ENCODE measurements at places on chromosomes 12 and 14.

GRCh38 chr14:47833011-47833410 lies 157.6 kb upstream of the MDGA2 start:
- no peak for DNase-seq

DNA sequence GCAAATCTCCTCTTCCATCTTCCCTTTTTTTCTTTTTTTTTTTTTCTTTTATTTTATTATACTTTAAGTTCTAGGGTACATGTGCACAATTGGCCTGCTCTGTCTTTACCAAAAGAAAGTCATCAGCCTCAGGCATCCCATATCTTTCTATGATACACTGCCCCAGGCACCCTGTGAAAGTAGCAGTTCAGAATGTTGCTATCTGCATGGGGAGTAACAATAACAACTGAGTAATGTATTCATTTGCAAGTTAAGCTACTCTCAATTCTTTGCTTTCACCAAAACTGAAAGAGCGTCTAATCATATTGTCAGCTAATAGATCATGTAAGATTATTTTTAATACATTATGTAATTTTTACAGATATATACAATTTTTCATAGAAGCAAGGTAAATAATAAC lies 13.5 kb upstream of the GCH1 start:
- no peak for DNase-seq

- no peak for DNase-seq
Observed at GRCh38 chr14:71231521-71232393, 324.5 kb downstream of the PCNX1 start.

DNA sequence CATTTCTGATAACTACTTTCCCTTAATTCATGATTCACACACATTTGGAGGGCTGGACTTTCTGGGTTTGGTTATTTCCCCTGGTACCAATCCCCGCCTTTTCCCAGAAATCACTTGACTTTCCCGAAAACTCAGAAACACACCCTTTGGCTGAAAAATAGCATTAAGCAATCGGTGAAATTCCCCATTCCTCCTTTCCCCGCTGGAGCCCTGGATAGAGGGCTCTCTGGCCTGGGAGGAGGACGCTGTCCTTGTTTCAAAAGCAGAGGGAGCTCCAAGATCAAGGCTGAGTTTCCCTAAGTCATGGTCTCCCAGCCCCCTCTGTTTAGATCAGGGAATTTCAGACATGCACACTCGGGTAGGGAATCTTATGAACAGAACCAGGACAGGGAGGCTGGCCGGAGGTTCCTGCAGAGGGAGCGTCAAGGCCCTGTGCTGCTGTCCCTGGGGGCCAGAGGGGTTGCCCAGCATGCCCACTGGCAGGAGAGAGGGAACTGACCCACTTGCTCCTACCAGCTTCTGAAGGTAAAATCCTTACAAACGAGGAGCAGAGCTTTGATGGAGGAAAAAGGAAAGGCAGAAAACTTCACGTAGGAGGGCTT lies at the start of gene C1S:
Gene C1S, plus strand, starts transcription at position 366 of the 602 bp plus-strand sequence. CDS start 1,195 bp downstream, outside the sequence.
- DNase-seq: no peak

GRCh38 chr14:100747021-100747586 lies 20.4 kb downstream of the DLK1 start:
- no peak for DNase-seq

GRCh38 chr12:22821985-22822384 lies 197.0 kb downstream of the ETNK1 start:
- DNase-seq: no peak

- no peak for DNase-seq
Observed at GRCh38 chr14:96705422-96706092, 91.6 kb upstream of the VRK1 start.

DNA sequence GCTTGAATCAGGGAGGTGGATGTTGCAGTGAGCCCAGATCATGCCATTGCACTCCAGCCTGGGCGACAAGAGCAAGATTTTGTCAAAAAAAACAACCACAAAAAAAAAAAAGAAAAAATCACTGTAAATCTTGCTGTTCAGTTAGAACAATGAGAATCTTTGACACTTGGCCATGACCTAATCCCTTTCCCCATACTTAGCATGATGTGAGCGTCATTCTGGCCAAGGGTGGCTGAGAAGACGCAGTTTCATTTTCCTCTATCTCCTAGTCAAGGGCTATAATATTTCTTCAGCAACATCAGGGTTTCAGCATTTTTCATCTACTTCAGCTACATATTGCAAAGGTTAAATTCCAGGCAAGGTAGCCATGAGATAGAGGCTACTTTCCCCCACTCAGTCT lies 599.4 kb upstream of the MDGA2 start:
- DNase-seq: no peak

DNA sequence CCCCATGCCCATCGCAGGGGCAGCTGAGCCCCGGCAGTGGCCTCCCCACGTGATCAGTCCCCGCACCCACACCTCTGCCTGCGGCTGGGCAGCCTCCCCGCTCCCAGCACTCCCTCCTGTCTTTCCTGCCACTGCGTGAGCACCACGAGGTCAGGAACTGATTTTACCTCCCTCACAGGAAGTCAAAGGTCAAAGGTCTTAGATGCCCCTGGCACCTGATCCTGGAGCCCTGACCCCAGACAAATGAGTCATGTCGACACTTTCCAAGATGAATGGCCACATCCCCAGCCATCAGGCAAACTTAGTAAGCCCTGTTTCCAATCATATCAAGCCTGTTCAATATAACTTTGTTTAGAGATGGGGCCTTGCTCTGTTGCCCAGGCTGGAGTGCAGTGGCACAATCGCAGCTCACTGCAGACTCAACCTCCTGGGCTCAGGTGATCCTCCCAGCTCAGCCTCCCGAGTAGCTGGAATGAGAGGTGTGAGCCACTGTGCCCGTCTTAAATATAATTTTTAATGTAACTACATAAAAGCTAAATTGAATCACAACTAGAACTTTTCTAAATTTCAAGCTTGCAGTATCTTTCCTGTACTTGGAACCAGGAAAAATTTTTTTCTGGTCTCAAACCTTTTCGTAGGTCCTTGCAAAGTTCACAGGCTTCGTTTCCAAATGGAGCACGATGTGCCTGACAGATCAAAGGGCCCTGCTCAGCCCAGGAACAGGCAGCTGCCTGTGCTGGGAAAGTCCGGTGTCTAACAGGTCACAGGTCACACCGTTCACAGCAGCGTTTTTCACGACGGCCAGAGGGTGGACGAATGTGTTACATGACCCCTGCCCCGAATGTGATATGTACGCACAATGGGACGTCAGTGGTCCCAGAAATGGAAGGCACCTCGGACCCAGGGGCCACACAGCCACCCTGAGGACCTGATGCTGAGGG lies 1.9 kb downstream of the LRCOL1 start:
- DNase-seq: no peak

GRCh38 chr12:3534511-3534910 lies 43.5 kb downstream of the PRMT8 start:
- DNase-seq: no peak

GRCh38 chr12:262817-263216 lies at the start of gene SLC6A13:
Gene SLC6A13, minus strand, starts transcription at chr12:262836. Its CDS starts 2,784 bp downstream, at chr12:260052.
- no peak for DNase-seq

DNA sequence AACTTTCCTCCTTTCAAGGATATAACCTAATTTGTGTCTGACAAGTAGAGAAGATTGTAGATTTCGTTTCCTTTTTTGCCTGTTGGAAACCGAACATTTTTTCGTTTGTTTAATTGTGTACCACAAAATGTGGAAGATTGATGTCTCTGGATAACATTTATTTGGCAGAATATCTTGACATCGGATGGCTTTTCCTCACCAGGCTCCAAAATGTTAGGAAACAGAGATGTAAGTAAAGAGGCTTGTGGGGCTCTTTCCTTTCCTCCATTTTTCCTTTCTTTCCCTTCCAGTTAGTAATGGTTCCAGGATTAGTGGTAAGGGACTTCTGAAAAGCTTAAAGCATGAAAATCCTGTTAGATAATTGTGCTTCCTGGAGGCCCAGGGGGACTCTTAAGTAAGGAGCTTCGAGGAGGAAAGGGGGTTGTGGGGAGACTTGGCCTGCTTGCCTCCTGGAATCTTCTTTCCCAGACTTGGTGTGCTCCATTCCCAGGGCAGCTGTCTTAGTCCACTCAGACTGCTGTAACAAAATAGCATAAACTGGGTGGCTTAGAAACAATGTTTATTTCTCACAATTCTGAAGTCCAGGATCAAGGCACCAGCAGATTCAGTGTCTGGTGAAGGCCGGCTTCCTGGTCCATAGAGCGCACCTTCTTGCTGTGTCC lies 243.1 kb upstream of the PWP1 start:
- DNase-seq: no peak

- DNase-seq: no peak
Observed at GRCh38 chr12:3364226-3364625, 126.8 kb upstream of the PRMT8 start.

DNA sequence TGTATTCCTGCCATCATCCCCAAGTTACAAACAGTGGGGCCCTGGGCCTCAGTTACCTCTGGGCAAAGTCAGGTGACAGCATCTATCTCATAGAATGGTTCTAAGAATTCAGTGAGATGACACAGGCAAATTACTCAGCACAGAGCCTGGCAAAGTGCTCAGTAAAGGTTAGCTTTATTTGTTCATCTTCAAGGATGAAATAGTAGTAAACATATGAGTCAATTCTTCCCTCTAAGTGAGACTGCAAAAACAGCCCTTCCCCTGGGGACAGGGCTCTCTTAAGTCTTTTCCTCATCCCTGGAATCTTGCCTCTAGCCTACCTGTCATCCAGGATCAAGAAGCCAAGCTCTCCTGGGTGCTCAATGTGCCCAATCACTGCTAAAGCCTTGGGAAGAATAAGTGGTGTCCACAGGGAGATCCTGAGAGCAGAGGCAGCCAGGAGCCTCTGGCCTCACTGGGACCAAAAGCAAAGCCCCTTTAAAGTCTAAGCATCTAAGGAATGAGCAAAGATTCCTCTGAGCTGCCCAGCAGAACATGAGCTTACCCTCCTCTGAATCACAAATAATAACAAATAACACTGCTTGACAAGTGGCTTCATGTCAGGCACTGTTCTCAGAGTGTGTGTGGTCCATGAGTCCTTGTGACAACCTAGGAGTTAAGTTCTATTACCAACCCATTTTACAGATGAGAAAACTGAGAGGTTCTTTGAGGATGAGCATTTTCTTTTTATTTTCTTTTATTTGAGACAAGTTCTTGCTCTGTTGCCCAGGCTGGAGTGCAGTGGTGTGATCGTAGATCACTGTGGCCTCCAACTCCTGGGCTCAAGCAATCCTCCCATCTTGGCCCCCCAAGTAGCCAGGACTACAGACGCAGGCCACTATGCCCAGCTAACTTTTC lies 12.1 kb downstream of the NUAK1 start:
- DNase-seq: no peak

GRCh38 chr12:26744697-26745440 lies 88.1 kb downstream of the ITPR2 start:
- no peak for DNase-seq

GRCh38 chr12:31009976-31010375 lies 63.7 kb upstream of the DDX11 start:
- DNase-seq: no peak

GRCh38 chr12:109892748-109893147 lies 7.3 kb upstream of the TCHP start:
- DNase-seq: no peak

DNA sequence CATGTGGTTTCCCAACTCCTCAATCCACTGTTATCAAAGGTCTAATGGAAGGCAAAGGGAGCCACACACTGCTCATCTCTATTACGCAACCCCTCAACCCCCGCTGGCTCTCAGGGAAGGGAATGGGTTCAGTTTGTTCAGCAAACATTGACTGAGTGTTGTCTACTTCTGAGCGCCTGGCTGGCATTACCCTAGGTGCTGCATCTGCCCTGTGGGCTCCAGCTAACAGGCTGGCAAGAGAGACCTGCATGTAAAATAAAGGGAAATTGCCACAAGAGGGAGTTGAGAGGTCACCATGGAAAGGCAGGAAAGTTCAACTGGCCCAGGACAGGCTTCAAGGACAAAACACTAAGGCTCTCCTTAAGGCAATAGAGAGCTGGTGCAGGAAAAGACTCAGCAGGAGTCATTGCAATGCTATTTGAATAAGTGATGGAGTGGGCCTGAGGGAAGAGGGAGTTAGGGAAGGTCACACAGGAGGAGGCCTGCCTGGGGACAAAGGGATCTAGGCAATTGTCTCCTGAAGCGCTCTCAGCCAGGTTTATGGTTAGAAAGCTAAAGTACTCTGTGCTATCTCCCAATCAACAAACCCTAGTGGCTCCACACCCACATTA lies 5.5 kb upstream of the ZNF740 start:
- DNase-seq: no peak

- DNase-seq: peak; percentile 33
Observed at GRCh38 chr12:117968826-117969659, at the start of gene KSR2. Gene KSR2, minus strand, starts transcription at chr12:117968990. Its CDS starts 735 bp downstream, at chr12:117968255.

GRCh38 chr14:71242237-71242748 lies 335.0 kb downstream of the PCNX1 start:
- peak; percentile 10 for DNase-seq

DNA sequence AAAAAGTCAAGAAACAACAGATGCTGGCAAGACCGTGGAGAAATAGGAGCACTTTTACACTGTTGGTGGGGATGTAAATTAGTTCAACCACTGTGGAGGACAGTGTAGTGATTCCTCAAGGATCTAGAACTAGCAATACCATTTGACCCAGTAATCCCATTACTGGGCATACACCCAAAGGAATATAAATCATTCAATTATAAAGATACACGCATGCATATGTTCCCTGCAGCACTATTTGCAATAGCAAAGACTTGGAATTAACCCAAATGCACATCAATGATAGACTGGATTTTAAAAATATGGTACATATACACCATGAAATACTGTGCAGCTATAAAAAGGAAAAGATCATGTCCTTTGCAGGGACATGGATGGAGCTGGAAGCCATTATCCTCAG lies 18.0 kb upstream of the CATSPERB start:
- no peak for DNase-seq

DNA sequence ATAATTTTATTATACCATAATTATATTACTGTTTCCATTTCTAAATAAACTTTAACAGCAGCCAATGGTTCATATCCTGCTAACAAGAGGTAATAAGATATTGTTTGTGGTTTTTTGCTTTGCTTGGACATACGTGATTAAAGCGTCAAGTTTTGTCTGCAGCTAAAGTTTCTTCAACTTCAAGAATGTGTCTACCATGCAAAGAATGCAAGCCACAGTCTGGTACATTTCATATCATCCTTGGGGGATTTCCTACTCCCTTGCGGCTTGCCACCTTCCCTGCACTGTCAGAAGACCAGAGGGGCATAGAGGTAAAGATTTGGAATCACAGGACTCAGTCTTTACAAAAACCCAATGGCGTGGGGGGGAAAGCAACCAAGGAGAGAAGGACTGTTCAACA lies 125.2 kb downstream of the MED13L start:
- no peak for DNase-seq

- DNase-seq: no peak
Observed at GRCh38 chr12:120534703-120535655, 823 bp downstream of the RNF10 start.

DNA sequence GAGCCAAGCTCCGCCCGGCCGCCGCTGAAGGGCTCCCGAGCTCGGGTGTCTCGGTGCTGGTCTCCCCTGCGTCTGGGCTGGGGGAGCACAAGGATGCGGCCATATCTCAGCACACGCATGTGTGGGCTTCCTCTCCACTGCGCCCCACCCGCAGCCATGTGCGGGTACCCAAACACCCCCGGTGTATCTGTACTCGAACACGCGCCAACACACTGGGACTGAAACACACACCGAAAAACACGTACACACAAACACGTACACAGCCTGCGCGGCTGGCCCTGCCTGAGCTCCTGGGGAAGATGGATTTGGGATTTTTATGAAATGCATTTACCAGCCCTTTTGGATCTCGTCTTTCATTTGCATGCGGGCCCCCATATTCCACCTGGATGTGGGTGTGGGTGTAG lies 897 bp upstream of the TBX3 start:
- no peak for DNase-seq
